Fibroblast of mammary gland (primary cell): ENCODE measurements at places on chromosomes 13 and 19.

GRCh38 chr13:92137520-92137919, 739.1 kb downstream of the GPC5 start:
- DNase-seq = peak; percentile 3

GRCh38 chr13:110683203-110683883, 22.6 kb downstream of the CARS2 start:
- DNase-seq = peak; percentile 36

DNA sequence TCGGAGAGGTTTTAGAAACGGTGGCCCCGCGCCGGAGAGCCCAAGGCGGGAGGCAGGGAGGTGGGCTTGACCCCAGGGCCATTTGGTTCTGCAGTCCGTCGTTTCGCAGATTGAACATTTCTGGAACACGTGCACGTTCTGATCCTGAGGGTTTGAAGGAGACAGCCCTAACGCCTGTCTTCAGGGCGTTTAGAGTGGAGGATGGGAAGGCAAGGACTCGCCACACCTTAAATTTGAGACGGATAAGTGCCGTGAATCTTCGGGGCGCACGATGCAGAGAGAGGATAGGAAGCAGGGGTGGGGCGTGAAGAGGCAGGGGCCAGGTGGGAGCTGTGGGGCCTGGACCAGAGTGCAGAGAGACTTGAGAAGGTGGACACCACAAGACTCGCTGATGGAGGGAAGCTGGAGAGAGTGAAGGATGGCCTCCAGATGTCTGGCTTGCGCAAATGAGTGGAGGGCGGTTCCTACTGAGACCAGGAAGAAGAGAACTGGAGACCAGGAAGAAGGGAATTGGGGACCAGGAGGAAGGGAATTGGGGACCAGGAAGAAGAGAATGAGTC, 804 bp upstream of the MIER2 start:
- peak; percentile 30 for DNase-seq

DNA sequence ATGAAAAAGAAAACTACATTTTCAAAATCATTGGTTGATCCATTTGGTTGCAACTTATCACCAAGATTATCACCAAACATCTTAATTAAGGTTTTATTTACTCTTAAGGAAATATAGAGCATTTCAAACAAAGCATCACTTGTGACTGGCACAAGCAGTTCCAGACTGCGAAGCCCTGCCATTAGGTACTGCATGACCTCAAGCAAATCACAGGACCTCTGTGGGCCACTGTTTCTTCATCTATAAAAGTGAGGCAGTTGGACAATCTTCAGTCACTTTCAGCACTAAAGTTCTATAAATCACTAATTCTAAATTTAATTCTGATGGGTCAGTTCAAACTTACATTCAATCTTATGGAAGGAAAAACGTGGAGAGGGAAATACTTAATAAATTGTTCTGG, 2.0 kb downstream of the ELF1 start:
- DNase-seq = no peak

- DNase-seq = no peak
Observed at GRCh38 chr13:68982961-68983619, 1124.5 kb upstream of the ATXN8OS start.

DNA sequence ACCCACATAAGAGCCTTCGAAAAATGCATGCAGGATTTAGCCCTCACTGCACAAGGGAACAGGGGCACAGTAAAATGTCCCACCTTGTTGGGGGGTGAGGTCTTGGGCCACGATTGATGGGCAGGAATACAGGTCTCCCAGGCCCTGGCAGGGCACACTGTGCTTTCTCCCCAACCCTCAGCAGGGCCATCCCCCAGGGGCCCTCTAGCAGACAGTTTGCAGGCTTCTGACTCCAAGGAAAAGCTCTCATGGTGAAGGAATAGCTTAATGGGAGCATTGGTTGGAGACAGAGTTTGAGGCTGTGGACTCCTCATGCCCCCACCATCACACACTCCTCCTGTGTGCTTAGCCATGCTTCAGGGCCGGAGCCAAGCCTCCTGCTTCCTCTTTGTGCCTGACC, 484.6 kb downstream of the ZNF536 start:
- no peak for DNase-seq

- DNase-seq = no peak
Observed at GRCh38 chr13:51534041-51534817, 50.0 kb upstream of the WDFY2 start.

DNA sequence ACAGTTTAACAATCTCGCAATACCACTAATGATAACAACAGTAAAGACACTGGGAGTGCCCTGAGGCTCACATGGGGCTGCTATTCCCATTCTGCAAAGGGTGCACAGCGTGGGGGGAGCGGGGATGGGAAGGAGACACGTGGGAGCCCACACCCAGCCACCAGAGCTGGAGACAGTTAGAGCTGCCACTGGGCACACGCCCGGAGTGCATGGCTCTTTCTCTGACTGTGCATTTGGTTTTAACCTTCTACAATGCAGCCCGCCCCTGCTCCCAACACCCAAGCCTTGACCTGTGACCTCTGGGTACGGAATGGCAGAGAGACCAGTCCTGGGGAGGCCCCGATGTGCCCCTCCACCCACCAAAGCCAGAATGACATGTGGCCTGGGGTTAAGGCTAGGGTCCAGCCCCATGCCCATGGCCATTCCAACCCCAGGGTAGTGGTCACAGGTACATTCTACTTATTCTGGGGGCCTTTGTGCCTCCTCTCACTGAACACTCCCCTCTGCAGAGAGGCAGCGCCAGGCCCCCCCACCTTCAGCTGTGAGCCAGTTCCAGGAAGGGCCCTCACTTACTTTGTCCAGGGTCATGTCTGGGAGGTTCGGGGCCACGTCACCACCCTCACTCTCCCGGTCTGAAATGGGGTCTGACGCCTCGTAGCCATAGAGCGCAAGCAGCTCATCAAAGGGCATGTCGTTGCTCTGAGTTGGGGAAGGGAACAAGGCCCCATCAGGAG, 17.1 kb downstream of the MIER2 start:
- DNase-seq = no peak

DNA sequence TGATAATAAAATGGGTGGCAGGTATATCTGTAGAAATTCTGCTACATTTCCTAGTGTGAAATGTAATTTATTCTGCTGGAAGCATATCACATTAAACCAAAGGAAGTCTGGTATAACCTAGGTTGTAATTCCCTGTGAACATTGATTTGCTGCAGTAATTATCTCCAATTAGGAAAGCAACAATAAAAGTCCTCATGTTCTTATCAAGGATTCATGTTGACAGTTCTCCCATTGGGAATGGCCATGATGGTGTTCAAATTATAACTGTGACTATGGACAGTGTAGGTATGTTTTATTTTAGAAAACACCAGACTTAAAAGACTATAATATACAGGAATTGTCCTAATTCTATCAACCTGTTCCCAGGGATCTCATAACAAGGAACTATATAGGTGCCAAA, 513.5 kb upstream of the MIR17HG start:
- DNase-seq = no peak

DNA sequence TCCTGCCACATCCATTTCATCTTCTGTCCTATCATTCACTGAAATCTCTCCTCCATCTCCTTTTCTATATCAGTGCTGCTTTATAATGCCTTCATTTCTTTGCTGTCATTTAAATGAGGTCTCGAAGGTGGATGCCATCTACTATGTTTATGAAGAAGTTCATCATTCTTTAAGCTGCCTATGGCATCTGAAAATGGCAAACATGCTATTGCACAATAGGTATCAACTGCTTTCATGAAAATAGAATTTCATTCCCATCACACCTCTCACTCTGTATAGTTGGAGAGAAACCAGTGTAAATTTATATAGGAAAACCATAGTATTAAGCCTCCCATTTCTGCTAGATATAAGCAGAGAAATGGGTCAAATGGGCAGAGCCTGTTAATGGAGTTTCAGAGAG, 100.2 kb downstream of the FGF9 start:
- no peak for DNase-seq

DNA sequence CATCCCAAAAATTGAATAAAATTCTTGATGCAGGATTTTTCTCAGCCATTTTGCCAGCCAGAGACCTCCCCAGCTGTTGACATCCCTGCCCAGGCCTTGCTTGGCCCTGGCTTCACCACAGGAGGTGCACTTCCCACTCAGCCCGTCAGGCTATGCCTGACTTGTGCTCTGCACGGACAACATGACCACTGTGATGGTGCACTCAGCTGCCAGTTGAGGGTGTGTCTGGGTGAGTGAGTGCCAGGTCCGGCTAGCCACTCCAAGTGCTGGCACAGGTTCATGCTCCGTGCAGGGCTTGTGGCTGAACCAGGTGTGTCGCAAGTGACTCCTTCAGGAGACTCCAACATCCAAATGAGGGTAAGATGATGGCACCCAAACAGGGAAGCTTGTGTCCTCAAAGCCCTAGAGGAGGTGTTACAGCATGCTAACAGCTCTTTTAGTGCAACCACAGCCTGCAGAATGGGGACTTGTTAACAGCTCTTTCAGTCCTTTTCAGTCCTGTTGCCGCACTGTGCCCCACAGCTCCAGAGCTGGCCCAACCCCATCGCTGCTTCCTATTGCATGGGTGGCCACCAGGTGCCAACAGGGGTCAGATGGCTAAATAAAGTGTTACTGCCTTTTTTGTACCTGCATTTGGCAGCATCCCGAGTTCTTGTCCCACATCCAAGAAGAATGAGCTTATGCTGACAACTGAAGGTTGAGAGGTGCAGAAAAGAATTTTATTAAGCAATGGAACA, 380.7 kb downstream of the SLITRK5 start:
- no peak for DNase-seq

- peak; percentile 94 for DNase-seq
Observed at GRCh38 chr13:44758630-44759383, 182.7 kb upstream of the TSC22D1 start.

GRCh38 chr19:35213663-35214632, 14.6 kb downstream of the FAM187B start:
- DNase-seq = peak; percentile 66

DNA sequence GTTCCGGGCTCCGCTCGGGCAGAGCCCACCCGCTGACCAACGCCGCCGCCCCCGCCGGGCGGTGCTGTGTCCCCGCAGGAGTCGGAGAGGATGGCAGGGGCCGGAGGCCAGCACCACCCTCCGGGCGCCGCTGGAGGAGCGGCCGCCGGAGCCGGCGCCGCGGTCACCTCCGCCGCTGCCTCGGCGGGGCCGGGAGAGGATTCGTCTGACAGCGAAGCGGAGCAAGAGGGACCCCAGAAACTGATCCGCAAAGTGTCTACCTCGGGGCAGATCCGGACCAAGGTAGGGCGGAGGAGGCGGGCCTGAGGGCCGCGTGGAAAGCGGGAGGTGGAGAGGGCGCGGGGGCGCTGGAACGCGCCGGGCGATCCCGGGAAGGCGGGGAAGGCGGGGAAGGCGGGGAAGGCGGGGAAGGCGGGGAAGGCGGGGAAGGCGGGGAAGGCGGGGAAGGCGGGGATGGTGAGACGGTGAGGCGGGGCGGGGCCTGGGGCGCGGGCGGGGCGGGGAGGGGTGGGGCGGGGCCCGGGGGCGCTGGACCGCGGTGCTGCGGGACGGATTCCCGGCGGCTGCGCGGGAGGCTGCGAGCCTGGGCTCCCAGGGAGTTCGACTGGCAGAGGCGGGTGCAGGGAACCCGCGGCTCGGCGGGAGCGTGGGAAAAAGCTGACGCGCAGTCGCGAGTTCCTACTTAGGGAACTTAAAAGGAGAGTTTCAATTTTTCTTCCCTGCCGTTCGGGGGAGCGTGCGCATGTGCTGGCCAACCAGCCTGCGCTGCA, 421 bp downstream of the DGKH start:
- peak; percentile 70 for DNase-seq

DNA sequence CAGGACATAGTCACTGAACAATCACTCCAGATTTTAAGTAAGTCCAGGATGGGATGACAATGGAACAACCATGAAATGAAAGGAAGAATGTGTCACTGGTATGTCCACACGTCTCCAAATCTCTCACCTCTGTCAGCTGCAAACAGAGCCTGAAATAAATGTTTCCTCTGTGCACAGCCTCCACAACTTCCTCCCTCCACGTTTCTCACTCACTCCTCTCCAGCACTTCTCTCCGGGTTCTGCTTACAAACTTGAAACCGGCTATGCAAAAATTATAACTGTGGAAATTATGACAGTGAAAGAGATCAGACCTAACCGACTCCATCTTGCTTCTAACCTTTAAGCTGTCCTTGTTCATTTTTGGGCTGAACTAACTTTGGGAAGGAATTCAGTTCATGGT, 35.0 kb upstream of the ALOX5AP start:
- DNase-seq = no peak

- DNase-seq = peak; percentile 82
Observed at GRCh38 chr13:20924758-20925394, 22.3 kb upstream of the XPO4 start.

- no peak for DNase-seq
Observed at GRCh38 chr19:46494941-46495785, 504 bp downstream of the PNMA8B start.

- DNase-seq = no peak
Observed at GRCh38 chr19:17104679-17105078, 29.1 kb downstream of the MYO9B start.
